ENCODE measurements at places on chromosomes 11 and 22.
A peak's percentile ranks its signal among the peaks of the same experiment; 100 is the strongest.

GRCh38 chr11:132712466-132712865 is 819.8 kb downstream of the OPCML start:
- DNase-seq = no peak

DNA sequence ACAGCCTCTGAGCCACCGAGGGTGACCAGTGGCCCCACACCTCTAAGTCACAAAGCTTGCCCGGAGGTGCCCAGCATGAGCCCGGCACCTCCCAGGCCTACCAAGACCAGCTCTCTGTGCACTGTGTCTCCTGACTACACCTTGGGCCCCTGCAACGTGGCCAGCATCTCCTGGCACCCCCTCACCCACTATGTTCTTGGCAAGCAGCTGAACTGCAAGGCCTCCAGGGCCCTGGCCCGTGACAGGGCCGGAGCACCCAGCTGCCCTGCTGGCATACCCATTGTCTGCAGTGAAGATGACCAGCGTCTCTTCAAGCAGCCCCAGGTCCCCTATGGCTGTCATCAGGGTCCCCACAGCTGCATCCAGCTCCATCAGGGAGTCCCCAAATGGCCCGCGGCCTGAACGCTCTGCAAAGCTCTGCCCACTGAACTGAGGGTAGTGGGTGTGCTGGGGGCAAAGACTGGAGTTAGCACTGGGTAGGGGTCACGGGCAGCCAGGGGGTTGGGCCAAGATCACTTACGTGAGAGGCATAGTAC is 1.6 kb downstream of the ARSA start:
- DNase-seq = no peak

DNA sequence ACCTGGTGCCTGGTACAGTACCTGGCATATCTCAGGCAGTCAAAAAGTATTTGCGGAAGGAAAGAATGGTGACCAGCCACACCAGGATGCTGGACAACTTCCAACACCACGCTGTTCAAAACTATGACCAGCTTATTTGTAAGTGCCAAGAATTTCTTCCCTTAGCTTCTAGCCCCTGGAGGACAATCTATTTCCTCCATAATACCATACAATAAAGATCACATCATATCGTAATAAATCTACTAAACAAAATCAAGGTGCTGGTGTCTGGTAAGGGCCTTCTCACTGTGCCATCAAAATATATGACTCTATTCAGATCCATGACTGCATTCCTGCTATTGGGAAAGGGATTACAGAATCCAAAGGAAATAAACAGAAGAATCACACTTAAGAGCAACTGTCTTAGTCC is 51.5 kb downstream of the ALG9 start:
- DNase-seq = no peak

GRCh38 chr22:19951346-19951745 is 9.7 kb upstream of the TXNRD2 start:
- DNase-seq = no peak

DNA sequence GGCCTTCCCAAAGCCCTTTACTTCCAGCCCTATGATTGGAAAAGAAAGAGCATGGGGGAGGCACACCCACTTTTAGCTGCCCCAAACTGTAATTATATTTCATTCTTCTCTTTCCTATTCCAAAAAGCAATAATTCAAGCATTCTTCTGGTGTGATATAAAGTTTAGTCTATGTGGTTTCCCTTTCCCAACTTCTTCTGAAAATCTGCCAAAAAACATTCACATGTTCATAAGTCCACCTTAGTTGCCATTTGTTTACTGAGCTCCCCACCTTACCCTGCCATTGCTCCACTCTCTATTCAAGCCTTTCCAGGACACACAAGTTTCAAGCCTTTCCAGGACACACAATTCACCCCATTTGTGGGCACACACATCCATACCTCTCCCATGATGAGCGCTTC is 111.6 kb upstream of the BMAL1 start:
- no peak for DNase-seq

DNA sequence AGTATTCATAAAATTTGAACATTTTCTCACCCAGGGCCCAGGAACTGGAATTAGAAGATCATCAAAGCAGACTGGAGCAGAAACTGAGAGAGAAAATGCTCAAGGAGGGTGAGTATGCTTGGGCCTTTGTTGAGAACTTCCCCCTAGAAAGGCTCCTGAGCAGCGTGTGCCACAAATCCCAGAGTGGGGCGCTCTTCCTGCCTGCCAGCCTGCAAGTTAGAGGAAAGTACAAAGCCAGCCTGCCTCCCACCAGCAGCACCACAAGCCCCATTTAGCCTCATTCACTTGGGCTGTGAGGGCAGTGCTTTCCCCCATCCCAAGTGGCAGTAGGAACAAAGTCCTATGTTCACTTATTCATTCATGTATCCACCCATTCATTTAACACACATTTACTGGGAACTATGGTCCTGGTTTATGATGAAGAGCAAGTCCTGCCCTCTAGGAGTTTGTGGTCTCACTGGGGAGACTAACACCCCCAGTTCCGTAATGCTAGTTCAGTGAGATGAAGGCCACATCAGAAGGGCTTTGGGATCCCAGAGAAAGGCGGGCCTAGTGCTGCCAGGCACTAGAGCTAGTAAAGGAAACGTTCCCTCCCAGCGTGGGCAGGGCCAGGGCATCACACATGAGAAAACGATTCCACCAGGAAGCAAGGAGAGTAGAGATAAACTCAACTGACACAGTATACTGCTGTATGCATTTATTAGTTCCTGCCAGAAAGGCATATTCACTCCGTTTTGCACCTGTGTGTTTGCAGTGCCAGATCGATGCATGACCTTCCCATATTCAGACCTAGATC is 22.4 kb upstream of the PARVA start:
- DNase-seq = no peak

DNA sequence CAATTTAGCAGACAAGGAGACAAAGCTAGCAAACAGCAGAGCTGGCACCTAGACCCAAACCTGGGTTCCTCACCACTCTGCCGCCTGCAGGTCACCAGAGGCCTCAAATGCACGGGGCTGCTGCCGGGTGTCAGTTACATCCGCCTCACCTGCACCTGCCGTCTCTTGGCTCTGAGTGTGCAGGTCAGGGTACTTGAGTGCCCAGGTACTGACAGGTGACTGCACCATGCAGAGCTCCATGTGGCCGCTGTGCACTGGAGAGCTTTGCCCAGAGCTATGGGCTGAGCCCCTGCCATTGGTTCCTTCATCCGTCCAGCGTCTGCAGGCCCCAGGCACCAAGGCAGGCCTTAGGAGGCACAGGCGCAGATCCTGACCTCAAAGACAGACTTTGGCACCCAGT is 35.0 kb downstream of the PDGFB start:
- DNase-seq = no peak

DNA sequence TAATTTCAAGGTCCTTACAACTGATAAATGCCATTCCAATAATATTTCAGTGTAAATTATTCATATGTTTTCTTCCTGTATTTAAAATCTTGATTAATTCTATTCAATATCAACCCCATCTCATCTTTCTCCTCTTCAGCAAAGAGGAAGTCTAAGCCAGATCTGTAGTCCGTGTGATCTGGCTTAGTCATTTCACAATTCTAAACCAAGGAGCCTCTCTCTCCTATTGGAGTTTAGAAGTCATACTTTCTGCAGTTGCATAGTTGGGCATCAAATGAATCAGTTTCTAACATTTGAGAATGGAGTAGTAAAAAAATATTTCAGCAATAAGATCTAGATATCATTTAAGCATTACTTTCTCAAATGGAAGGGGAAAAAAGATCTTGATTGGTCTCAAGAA is 354.9 kb downstream of the JRKL start:
- DNase-seq = no peak

DNA sequence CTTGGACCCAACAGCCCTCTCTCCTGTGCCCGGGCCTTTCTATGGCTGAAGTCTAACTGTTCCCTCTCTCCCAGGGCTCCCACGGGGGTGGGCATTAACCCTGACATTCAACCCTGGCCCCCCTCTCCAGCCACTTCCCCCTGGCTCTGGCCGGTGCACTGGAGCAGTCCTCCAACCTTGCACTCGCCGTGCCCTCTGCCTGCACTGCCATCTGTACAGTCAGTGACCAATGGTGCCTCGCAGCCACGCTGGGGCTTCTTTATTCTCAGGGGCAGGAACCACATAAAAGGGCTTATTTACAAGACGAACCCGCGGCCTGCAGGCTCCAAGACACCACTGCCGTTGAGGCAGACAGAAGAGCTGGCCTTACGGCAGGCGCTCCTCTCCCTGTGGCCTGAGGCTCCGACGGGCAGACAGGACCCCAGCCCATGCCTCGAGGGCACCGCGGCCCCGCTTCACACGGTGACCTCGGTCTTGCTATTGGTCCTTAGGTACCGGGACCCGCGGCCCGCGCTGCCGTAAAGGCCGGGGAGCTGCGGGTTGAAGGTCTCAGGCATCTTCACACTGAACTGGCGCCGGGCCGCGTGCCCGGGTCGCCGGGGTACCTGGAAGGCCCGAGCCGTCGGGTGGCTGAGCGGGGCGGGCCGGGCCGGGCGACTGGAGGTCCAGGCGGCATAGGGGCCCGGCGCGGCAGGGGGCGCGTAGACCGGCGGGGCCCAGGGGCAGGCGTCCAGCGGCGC is 5.4 kb downstream of the SHISA8 start:
- no peak for DNase-seq

DNA sequence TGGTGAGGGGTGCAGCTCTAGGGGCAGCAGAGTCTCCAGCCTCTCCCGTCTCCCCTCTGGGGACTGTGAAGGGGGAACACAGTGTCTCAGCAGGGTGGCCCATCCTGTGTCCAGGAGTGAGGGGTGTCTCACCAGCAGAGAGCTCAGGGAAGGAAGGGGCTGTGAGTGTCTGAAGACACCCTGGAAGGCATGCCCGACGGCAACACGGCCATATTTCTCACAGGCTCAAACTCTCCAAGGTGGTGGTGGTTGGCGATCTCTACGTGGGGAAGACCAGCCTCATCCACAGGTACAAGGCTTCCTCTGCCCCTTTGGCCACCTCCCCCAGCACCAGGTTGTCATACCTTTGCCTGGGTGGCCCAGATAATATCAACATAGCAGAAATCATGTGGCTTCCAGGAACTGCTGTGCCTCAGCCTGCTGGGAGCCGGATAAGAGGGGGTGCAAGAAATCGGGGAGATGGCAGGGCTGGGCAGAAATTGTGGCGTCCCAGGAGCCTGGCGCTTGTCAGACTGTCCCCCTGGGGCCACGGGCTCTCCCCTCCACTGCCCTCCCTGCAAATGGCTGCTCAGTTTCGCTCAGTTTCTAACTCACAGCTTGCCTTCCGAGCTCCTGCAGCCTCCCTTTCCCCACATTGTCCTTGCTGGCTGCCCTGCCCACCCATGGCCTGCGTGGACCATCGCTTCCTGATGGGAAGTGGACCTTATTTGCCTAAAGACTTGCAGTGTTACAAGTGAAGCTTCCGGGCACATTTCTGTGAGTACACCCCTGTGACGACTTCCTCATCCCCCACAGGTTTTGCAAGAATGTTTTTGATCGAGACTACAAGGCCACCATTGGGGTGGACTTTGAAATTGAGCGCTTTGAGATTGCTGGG is 7.2 kb downstream of the RAB36 start:
- no peak for DNase-seq

GRCh38 chr11:77547863-77548551 is 41.7 kb upstream of the AQP11 start:
- DNase-seq = peak; percentile 54

GRCh38 chr11:96254087-96254486 is 88.9 kb downstream of the MAML2 start:
- peak; percentile 34 for DNase-seq

DNA sequence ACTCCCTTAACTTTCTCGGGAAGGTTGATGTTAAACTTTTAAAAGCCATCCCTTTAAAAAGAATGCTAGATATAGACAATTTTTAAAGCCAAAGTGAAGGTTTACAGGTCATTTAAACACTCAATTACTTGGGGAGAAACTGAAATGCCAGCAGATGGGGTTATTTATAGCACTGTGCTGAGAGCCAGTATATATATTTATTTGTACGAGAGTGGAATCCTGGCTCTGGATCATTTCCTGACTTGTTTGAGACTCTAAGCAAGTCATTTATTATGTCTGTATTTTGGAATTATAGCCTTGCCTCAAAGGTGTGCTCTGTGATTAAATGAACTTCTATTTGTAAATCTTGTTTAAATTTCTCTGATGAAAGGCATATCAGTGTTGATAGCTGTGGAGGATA is 6.8 kb upstream of the ZBED5 start:
- DNase-seq = no peak

- DNase-seq = no peak
Observed at GRCh38 chr11:70364745-70365543, 33.4 kb upstream of the CTTN start.

DNA sequence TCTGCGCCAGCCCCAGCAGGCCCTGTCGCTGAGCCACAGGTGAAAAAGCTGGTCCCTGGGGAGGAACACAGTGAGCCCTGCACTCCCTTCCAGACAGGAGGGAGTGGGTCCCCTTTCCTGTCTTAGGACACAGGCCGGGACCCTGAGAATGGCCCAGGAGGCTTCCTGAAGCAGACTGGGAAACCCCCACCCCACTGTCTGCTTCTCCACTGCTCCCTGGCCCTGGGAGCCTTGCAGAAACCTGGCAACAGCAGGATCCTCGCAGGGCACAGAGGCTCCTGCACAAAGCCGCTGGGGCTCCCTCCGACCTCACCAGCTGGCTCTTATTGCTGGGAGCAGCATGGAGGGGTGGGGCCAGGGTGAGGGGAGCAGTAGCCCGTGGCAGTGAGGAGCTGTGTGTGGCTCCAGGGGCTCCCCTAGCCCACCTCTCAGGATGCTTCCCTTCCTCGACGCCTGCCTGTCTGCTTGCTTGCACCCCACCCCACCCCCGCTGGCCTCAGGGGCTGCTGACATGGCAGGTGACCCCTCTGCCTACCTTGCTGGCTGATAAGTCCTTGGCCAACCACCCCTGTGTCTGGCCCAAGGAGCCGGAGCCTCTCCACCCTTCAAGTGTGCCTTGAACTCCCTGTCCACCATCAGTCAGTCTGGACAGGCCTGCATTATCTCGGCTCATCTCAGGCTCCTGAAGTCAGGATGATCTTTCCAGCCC is 72.1 kb upstream of the KCNQ1OT1 start:
- no peak for DNase-seq

GRCh38 chr11:114176321-114176720 is 116.8 kb downstream of the ZBTB16 start:
- DNase-seq = no peak

- no peak for DNase-seq
Observed at GRCh38 chr11:79352349-79352703, 88.5 kb downstream of the TENM4 start.

- DNase-seq = peak; percentile 41
Observed at GRCh38 chr11:68212421-68213134, 518 bp downstream of the KMT5B start.

- no peak for DNase-seq
Observed at GRCh38 chr11:110833033-110833484, 120.8 kb upstream of the ARHGAP20 start.

- no peak for DNase-seq
Observed at GRCh38 chr11:66006891-66007176, 4.5 kb downstream of the BANF1 start.

GRCh38 chr22:19852177-19852781 is 2.4 kb downstream of the GNB1L start:
- no peak for DNase-seq

DNA sequence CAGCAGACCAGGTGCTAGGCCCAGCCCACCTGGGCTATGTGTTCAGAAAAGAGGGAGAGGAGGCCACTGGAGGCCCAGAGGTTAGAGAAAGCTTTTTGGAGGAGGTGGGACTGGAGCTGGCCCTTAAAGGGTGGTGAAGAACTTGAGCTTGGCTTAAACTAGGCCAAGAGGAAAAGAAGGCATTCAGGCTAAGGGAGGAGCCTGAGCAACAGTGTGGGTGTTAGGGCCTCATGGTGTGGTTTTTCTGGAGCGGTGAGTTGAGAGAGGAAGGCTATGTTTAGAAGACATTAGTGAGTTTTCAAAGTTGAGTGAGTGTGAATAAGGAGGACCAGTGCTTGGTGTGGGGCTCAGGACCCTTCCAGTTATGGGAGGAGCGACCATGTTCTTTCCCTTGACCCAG is 6.2 kb downstream of the TAF6L start:
- DNase-seq = no peak

- DNase-seq = no peak
Observed at GRCh38 chr11:33052231-33052630, 12.9 kb downstream of the TCP11L1 start.

Measured in NCI-H460 (cell line).